ENCODE measurements at places on chromosomes 12 and 14.

DNA sequence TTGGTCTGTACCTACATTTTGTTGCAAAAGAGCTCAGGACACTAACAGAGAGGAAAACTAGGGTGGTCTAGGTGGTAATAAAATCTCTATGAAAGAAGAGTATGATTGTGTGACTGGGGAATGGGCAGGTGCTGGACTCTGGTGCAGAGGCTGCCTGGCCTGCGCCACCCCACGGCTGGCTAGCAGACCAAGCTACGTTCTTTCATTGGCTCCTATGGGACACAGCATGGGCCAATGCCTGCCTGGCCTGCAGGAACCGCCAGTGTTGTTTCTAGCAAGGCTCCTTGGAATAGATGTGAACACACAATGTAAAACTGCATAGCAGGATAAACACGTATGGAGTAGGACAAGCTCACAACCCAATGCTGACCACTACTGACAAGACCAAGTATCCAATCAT is 51.7 kb upstream of the CORO1C start:
- no peak for DNase-seq

GRCh38 chr12:64105026-64105425 is 117.1 kb downstream of the KICS2 start:
- DNase-seq, result no peak

DNA sequence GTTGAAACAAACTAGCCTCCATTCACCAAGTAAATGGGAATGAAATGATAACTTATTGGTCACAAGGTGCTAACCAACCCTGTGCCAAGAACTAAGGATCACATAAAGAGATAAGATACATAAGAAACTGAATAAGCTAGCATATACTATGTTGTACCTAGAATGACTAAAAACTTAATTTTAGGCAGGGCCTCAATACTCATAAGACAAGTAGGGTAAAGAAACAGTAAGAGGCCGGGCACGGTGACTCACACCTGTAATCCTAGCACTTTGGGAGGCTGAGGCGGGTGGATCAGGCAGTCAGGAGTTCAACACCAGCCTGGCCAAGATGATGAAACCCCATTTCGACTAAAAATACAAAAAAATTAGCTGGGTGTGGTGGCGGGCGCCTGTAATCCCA is 17.7 kb downstream of the GDF11 start:
- no peak for DNase-seq

GRCh38 chr14:35991356-35991755 is 165.2 kb downstream of the BRMS1L start:
- no peak for DNase-seq

DNA sequence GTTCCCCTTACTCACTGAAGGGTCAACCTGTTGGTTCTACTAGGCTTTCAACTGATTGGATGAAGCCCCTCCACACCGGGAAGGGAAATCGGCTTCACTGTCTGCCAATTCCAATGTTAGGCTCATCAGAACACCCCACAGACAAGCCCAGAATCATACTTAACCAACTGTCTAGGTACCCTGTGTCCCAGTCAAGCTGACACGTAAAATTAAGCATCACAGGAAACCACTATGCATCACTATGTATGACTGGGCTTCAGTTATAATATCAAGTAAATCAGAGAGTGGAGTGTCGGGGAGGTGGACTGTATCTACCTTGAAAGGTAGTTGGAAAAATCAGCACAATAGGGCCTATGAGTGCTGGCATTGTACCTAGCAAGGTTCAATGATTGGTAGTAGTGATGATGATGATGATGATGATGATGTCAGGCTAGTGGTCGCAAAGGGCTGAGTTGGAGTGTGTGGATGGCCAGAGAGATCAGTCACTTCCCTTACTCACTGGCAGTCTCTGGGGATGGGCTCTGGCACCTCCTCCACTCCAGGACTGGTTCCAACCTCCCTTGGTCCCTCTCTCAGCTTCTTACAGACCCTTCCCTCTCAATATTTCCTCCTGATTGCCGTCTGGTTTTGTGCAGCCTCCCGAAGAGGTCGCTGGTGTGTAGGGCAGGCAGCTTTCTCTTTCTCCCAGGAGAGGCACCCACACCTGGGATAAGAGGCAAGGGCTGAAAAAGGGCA is 3.3 kb upstream of the ATG101 start:
- DNase-seq, result no peak

GRCh38 chr14:54564868-54565784 is 1.8 kb upstream of the SAMD4A start:
- DNase-seq, result peak; percentile 59

DNA sequence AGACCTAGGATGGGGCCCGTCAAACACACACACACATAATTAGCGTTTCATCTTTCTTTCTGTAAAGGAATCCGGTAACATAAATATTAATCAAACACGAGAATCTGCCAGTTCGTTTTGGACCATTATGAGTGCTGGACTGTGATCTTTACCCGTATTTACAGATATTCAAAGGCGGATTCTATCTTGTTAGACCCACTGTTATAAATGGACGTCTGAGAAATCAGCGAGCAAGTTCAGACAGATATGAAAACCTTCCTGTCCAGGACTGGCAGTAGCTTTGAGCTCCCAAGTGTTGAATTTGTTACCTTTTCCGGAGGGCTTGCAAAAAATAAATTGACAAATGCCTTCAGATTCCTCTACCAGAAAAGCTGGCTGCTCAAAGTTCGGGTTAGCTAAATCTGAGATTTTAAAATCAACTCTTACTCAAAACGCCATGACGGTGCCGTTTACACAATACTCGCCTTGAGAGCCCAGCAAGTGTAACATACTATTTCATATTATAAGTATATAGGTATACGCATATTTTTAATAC is 27.6 kb downstream of the BCL11B start:
- DNase-seq, result no peak

- no peak for DNase-seq
Measured at GRCh38 chr12:84813780-84814663, 98.6 kb downstream of the SLC6A15 start.

- no peak for DNase-seq
Measured at GRCh38 chr12:16220120-16220519, 57.4 kb downstream of the SLC15A5 start.

DNA sequence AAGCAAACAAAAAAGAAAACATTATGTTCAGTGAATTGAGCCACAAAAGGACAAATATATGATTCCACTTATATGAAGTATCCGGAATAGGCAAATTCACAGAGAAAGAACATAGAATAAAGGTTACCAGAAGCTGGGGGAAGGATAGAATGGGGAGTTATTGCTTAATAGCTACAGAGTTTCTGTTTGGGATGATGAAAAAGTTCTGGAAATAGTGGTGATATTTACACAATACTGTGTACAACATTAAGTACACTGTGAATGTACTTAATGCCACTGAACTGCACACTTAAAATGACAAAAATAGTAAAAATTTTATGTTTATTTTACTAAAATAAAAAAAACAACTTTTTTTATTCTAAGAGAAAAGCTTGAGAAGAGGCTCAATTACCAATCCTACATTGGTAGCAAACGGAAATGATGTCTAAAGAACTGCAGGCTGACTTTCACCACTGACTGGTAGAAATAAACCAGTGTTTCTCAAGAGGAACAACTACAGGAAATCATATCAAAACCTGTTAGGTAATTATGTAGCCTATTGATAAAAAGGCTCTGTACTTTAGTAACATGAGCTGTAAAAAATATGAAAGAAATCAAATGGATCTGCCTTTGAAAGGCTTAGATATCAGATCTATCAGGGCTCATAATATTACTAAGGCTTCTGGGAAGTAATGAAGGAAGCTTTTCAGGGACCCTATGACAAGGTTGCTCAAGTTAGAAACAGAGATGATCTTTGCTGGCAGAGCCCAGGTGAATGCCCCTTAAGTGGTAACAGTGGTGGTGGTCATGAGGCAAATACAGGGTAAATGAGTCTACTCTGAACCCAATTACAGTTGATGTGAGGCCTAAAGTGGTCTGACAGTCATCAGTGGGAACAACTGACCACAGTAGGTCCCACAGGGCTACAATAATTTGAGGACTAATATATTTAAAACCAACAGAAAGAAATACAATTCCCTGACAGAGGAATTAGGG is 41.3 kb downstream of the BAZ1A start:
- DNase-seq, result no peak

DNA sequence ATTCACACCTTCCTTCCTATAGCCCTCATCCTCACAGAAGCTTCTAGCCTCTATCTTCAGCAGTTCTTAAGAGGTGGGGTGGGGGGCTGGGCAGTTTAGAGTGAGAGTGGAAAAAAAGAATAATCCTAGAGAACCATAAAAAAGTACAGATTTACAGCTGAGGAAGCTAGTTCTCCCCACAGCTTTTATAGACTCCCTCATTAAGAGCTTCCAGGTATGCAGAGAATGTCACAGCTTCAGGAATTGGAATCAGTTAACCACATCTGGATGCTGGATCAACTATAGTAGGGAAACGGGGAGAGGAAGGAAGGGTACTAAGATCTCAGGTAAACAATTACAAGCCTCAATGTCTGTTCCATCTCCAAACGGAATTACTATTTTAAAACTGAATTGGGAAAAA is 12.3 kb downstream of the GDF11 start:
- no peak for DNase-seq

- no peak for DNase-seq
Measured at GRCh38 chr14:63875311-63875710, 22.5 kb downstream of the SYNE2 start.

DNA sequence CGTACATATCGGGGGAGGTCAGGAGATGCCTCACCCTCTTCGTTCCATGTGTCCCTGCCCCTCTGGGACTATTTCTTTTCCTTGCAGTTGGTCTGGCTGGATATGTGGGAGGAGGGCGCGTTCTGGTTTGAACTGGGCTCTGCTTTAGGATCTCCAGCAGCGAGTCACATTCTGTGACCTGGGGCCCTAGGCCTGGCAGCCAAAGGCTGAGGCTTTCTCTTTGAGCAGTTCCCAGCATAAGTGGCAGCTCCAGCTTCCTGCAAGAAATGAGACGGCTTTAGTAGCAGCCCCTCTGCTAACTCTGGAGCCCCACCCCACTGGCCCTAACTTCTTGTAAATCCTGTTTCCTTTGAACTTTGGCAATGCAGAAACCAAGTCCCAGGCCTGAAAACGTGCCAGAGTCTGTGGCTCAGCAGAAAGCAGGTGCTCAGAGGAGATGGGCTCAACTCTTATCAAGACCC is 274.8 kb downstream of the DPF3 start:
- no peak for DNase-seq

- no peak for DNase-seq
Measured at GRCh38 chr12:45575417-45575816, 154.1 kb upstream of the ARID2 start.

- no peak for DNase-seq
Measured at GRCh38 chr14:77097006-77097699, 905 bp upstream of the CIPC start.

- DNase-seq, result no peak
Measured at GRCh38 chr12:6375269-6376078, at the start of gene SCNN1A. SCNN1A (minus strand) TSS chr12:6375563; CDS start chr12:6374783, 780 bp downstream.

DNA sequence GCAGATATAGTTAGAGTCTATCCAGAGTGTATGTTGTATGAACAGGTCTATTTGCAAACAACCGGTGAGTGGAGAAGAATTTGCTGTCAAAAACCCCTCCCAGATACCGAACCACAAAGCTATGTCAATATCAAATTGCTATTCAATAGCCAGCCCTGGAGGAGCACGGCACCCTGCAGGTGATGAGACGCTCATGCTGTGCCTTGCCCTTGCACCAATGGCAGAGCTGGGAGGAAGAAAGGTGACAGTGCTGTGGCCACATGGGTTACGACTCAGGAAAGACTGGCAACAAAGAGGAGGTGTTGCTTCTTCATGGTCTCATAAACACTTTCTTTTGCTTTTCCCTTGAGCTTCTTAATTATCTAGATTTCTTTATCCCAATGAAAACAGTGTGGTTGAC is 55.7 kb downstream of the PAX9 start:
- no peak for DNase-seq

GRCh38 chr12:122790393-122791075 is 16.2 kb downstream of the CCDC62 start:
- no peak for DNase-seq

- no peak for DNase-seq
Measured at GRCh38 chr14:22251090-22251489, 337.9 kb downstream of the DAD1 start.

DNA sequence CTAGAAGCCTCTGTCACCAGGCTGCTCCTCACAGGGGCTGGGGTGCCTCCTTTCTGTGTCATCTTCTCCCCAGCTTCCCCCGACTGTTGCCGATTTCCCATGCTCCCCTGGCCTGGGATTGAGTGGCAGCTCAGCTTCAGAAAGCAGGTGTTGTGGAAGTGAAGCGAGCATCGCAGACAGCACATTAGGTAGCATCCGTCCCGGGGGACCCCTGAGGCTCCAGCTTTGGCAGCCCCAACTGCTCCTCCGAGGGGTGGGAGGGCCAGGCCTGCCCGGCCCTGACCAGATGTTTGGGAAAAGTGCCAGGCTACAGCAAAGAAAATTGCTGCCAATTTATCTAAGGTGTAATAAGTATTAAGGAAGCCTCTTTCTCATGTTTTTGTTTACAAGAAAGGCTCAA is 1045.6 kb downstream of the BCL11B start:
- no peak for DNase-seq

GRCh38 chr12:48999371-49000131 is at the start of gene DDN:
DDN (minus strand) TSS chr12:48999375; CDS start chr12:48999287, 88 bp downstream.
- no peak for DNase-seq

DNA sequence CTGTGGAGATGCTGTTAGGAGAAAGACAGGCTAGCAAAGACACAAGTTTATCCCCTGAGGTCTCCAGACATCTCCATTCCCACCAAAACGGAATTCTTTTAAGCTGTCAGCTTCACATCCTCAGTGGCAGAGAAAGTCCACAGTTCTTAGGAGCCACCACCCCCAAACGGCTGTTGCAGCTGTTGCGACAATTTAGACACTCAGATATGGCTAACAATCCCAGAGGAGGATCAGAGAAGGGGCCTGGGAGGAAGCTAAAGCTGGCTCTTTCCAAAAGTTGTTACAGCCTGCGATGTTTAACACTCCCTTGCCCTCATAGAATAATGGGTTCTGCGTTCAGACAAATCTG is 1.9 kb upstream of the ATP5MC2 start:
- DNase-seq, result no peak

GRCh38 chr12:127830065-127830460 is 436.9 kb upstream of the TMEM132C start:
- no peak for DNase-seq

DNA sequence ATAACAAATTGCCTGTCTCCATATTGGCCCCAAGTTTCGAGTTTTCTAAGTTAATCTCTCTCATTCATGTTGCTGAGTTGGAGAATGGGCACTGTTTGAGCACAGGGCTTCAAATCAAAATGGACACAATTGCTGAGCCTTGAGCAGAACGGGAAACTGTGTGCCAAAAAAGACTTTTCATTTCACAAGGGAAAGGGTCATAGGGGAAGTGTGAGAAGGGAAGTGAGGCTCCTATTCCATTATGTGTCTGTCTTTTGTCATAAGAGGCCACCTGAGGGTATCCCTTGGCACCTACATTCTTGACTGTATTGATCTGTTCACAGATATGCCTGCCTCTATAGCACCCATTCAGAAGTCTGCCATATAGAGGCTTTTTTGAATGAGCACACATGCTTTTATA is 59.1 kb downstream of the TTLL5 start:
- DNase-seq, result no peak

GRCh38 chr14:72948481-72949138 is 22.3 kb downstream of the DCAF4 start:
- DNase-seq, result peak; percentile 28

Data from AG09319 (cell line).